ENCODE measurements at places on chromosomes 12 and 14. TPM values are rescaled to one million over a fixed set of nuclear protein-coding genes. Genes with fewer than 3 reads are reported as not detected.

GRCh38 chr14:70156592-70156991, 32.2 kb downstream of the SLC8A3 start:
- no peak overlapping the region for H3K27ac ChIP-seq
- DNase-seq, result no peak
- no peaks in the 10 kb centered on the region for H3K27me3 ChIP-seq
- H3K4me3 ChIP-seq, result no peak overlapping the region
- H3K4me1 ChIP-seq, result no peaks in the 10 kb centered on the region

DNA sequence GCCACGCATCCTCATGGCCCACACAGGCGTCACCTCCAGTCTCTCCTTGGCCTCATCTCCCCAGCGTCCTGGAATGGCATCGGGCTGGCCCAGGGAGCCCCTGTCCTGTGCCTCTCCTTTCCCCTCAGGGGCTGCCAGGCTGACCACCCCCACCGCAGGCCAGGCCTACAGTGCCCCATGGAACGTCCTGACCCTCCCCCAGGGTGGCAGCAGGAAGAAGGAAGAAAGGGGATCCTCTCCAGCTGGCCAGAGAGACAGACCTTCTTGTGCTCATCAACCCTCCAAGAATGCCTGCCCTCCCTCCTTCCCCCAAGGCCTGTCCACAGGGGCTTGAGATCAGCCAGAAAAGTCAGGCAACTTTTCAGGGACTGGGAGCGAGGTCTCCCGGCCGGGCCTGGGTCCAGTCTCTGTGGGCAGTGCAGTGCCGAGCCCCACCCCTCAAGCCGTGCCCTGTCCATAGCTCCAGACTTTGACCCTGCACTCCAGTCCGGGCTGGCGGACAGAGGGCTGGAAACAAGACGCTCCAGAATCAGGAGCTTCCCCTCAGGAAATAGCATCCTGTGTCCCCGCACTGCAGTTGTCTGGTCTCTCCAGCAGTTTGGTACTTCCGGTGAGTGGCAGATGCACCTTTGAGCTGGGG, at the start of gene DAO:
TSS of gene DAO (plus strand) at position 478 of the 640 bp plus-strand sequence. CDS start 4,915 bp downstream, outside the sequence.
- no peak within 1 kb of the TSS for H3K4me3 ChIP-seq
- H3K27ac ChIP-seq, result no peak within 1 kb of the TSS
- no peaks in the 10 kb centered on the region for H3K27me3 ChIP-seq
- no peak for DNase-seq

DNA sequence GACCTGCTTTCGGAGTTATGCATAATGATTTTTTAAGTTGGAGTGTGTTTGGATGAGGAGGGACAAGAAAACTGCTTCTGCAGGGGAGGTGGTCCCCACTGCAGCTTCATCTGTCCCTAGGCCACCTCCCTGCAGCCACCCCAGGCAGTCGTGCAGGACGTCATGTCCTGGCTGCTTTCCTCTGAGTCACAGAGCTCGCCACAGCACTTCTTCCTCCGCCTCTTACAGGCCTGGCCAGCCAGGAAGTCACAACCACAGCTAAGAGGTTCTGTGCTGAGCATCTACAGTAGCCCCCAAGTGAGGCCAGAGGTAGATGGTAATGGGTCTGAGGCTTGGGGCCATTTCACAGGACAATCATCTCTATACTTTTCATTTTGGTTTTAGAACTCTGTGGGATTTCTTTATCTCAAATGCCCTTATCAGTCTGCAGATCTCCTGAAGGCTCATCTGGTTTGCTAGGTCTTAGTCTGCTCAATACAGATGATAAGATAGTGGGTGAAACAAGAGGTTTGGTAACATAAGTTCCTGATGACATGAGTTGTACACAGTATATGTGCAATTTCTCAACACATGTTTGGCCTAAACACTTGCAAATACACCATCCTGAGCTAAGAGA, 106.4 kb downstream of the ARF6 start:
- no peaks in the 10 kb centered on the region for H3K36me3 ChIP-seq
- no peak overlapping the region for H3K4me3 ChIP-seq
- peak overlapping the region; percentile 97 for H3K27ac ChIP-seq

GRCh38 chr12:17159506-17160300, 553.7 kb upstream of the LMO3 start:
- no peaks in the 10 kb centered on the region for H3K27me3 ChIP-seq
- no peaks in the 10 kb centered on the region for H3K36me3 ChIP-seq
- DNase-seq, result no peak
- no peak overlapping the region for H3K27ac ChIP-seq
- no peak overlapping the region for H3K4me3 ChIP-seq

DNA sequence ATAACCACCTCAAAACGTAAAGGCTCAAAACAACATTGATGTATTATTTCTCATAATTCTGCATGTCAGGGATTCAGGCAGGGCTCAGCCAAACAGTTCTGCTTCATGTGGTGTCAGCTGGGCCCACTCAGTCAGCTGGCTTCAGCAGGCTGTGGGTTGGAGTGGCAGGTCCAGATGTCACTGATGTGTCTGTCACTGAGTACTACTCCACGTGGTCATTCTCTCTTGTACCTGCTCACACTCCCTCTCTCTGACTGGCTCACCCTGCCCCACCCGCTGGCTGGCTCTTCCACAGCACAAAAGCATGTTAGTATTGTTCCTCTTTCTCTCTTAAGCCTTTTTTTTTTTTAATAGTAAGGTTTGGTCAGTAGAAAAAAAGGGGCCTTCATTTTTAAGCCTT, 182.4 kb downstream of the DICER1 start:
- H3K27ac ChIP-seq, result no peak overlapping the region
- no peaks in the 10 kb centered on the region for H3K4me1 ChIP-seq
- no peak for DNase-seq
- no peak overlapping the region for H3K4me3 ChIP-seq

Gene MMP14
- total RNA-seq, result 518 TPM

Gene PLA2G1B
- total RNA-seq, result 1.2 TPM

Gene ACVRL1
- not detected for total RNA-seq

Measured in osteocyte (in vitro differentiated cells).